ENCODE measurements at places on chromosomes 7 and 10. TPM values are rescaled to one million over a fixed set of nuclear protein-coding genes. Genes with fewer than 3 reads are reported as not detected.

GATA3 gene
- 1.7 TPM for total RNA-seq

MYPN gene
- 0.64 TPM for total RNA-seq

CPN1 gene
- not detected for total RNA-seq

CDK6 gene
- total RNA-seq, result 34.8 TPM

MLXIPL gene
- not detected for total RNA-seq

FMC1 gene
- 48.3 TPM for total RNA-seq

TBXAS1 gene
- 48.6 TPM for total RNA-seq

KAT6B gene
- total RNA-seq, result 7.9 TPM

LOXL4 gene
- total RNA-seq, result 0.72 TPM

AKR1C8 gene
- total RNA-seq, result not detected

UBTD1 gene
- 23.3 TPM for total RNA-seq

NRCAM gene
- total RNA-seq, result 62.1 TPM

ZNHIT1 gene
- 106 TPM for total RNA-seq

ZNF746 gene
- 41.4 TPM for total RNA-seq

POMZP3 gene
- not detected for total RNA-seq

ZNF239 gene
- total RNA-seq, result 4.7 TPM
